ENCODE measurements at places on chromosomes 12 and 14. TPM values are rescaled to one million over a fixed set of nuclear protein-coding genes. Genes with fewer than 3 reads are reported as not detected.

Gene FOXN4
- total RNA-seq, result not detected

- H3K4me3 ChIP-seq, result no peak overlapping the region
- no peaks in the 10 kb centered on the region for H3K27me3 ChIP-seq
- no peak overlapping the region for H3K27ac ChIP-seq
These were observed 159.8 kb downstream of the KITLG start for GRCh38 chr12:88420457-88420856.

DNA sequence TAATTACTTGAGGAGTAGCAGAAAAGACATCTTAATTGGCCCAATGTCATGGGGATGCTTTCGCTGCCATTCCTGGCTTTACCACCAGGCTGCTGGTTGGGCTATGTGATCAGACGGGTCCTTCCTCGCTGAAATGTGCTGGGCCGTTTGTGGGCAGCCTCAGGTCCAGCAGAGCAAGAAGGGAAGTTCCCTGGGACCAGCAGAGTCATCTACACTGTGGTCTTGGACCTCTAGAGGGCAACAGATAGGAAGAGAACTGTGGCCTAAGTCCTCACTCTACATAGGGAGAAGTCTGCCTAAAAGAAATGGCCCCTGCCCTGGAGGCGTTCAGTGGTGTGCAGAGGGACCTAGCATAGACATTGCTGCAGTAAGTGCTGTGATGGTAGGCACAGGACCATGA is 10.9 kb downstream of the EVL start:
- H3K27me3 ChIP-seq, result no peaks in the 10 kb centered on the region
- H3K27ac ChIP-seq, result no peak overlapping the region
- no peak overlapping the region for H3K4me3 ChIP-seq
- H3K4me1 ChIP-seq, result peaks cover 10% of the 10 kb centered on the region
- no peak for DNase-seq

Gene RTN1
- 1.8 TPM for total RNA-seq

- peaks cover 64% of the 10 kb centered on the region for H3K4me1 ChIP-seq
- no peak overlapping the region for H3K27ac ChIP-seq
- no peak overlapping the region for H3K4me3 ChIP-seq
- H3K27me3 ChIP-seq, result no peaks in the 10 kb centered on the region
These were observed 3.9 kb upstream of the ESYT1 start for GRCh38 chr12:56124133-56124532.

GRCh38 chr14:69260861-69261564 is 1.1 kb downstream of the GALNT16 start:
- DNase-seq, result no peak
- H3K36me3 ChIP-seq, result no peaks in the 10 kb centered on the region
- H3K27ac ChIP-seq, result no peak overlapping the region
- peak overlapping the region; percentile 50 for H3K4me3 ChIP-seq
- peaks cover 10% of the 10 kb centered on the region for H3K4me1 ChIP-seq

GRCh38 chr12:68761901-68762630 is 16.1 kb downstream of the SLC35E3 start:
- H3K27me3 ChIP-seq, result no peaks in the 10 kb centered on the region
- no peak for DNase-seq
- no peak overlapping the region for H3K4me3 ChIP-seq
- H3K27ac ChIP-seq, result no peak overlapping the region

DNA sequence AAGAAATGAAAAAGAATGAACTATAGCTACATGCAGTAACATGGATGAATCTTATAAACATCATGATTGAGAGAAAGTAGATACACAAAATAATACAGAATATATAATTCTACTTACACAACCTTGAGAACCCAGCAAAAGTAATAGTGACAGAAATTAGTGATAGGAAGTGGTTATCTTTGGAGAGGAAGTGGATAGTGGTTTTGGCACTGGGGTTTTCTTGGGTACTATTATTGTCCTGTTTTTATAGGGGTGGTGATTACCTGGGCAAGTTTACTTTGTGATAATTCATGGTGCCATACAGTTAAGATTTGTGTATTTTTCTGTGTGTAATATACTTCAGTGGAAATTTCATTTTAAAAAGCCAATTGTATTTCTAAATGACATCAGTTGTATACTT is 352.7 kb downstream of the AEBP2 start:
- no peak for DNase-seq
- H3K4me1 ChIP-seq, result no peaks in the 10 kb centered on the region
- no peak overlapping the region for H3K27ac ChIP-seq
- H3K36me3 ChIP-seq, result no peaks in the 10 kb centered on the region
- no peak overlapping the region for H3K4me3 ChIP-seq

DNA sequence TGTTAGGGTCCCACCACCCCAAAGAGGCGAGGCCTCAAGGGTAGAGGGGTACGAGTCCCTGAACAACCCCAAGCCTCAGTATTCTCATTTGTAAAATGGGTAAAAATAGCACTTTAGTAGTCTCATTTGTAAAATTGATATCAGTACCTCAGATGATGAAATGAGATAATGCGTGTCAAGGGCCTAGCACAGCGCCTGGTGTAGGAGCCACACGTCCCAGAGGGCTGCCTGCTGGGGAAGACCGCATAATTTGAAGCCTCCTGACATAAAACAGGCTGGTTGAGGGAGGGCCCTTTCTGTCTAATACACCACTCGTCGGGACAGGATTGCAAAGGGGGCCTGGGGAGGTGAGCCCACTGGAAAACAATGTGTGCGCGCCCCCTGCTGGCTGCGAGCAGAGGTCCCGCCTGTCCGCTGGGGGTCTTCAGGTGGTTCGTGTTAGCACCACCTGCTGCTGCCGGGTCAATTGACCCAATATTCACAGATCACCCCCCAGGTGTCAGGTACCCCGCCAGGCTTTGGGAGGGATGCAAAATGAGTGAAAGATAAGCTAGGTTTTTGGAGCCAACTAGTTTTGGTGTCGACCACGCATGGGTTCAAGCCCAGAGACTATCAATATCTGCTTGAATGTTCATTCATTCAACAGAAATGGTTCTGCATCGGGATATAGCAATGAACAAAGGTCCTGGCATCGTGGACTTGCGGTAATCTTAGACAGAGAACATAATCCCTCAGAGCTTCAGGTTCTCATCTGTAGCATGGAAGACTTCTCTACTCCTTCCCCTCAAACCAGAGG is 24.7 kb upstream of the IRF2BPL start:
- no peaks in the 10 kb centered on the region for H3K36me3 ChIP-seq
- no peak overlapping the region for H3K4me3 ChIP-seq
- peaks cover 15% of the 10 kb centered on the region for H3K4me1 ChIP-seq

DNA sequence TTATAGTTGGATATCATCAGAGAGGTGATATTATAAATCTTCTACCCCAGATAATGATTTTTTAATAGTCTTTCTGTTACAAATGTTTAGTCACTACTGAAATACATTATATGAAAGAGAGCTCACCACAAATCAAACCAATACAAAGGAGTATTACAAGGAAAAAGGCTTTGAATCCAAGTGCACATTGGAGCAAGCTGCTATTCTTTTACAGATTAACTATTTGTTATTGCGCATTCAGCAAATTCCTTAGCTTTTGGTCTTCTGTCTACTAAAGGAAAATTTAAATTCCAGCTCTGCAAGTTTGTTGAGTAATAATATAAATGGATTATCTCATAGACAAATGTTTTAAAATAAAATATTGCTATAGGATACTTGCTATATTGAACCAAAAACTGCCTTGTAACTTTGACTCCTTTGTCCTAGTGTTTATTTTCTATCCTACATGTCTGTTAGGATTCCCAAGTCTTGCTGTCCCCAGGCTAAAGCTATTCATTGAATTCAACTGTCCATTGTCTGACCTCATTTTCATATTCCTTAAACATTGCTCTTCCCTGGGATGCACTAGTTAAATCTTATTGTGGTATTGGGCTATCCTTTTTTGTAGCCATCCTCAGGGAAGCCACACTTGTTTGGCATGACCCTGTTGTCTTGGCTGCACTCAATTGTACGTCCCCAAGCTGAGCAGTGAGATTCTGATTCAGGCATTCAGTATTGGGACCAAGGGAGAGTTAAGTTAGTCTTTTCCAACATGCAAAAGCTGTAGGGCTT is 41.5 kb downstream of the PDE3A start:
- no peak overlapping the region for H3K4me3 ChIP-seq
- no peak for DNase-seq
- no peaks in the 10 kb centered on the region for H3K27me3 ChIP-seq
- H3K4me1 ChIP-seq, result no peaks in the 10 kb centered on the region
- no peaks in the 10 kb centered on the region for H3K36me3 ChIP-seq

Gene PTGES3
- total RNA-seq, result 87.2 TPM

GRCh38 chr12:94374124-94374523 is 85.5 kb downstream of the CEP83 start:
- H3K27me3 ChIP-seq, result no peaks in the 10 kb centered on the region
- no peaks in the 10 kb centered on the region for H3K36me3 ChIP-seq
- no peak overlapping the region for H3K4me3 ChIP-seq
- no peaks in the 10 kb centered on the region for H3K4me1 ChIP-seq
- H3K27ac ChIP-seq, result no peak overlapping the region

DNA sequence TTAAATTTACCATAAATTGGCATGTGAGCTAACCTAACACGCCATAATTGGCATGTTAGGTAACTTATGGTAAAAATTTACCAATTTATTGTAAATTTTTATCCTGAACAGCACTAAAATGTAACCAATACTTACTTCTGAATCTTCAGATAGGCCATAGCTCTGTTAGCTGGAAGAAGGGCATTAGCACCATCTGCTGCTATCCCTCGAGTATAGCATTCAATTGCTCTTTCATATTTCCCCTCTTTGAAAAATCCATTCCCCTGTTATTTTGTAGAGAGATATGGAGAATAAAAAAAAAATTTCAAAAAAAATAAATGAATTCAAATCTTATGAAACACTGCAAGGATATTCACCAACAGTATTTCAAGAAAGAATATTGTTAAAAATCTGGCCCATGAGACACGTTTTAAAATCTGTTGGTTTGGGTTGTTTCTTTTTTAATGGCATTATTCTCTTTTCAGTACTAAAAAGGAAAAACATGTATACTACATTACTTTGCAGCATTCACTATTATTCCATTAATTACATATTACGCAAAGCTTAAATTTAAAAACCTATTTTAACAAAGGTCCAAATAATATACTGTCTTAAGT is 19.1 kb downstream of the RPAP3 start:
- H3K4me1 ChIP-seq, result no peaks in the 10 kb centered on the region
- H3K27me3 ChIP-seq, result no peaks in the 10 kb centered on the region
- H3K36me3 ChIP-seq, result peaks cover 5% of the 10 kb centered on the region
- H3K4me3 ChIP-seq, result no peak overlapping the region
- no peak for DNase-seq

- H3K27me3 ChIP-seq, result no peaks in the 10 kb centered on the region
- no peak for DNase-seq
- H3K27ac ChIP-seq, result no peak overlapping the region
- H3K36me3 ChIP-seq, result no peaks in the 10 kb centered on the region
- no peaks in the 10 kb centered on the region for H3K4me1 ChIP-seq
These were observed 38.6 kb upstream of the ACSM4 start for GRCh38 chr12:7265251-7265650.

DNA sequence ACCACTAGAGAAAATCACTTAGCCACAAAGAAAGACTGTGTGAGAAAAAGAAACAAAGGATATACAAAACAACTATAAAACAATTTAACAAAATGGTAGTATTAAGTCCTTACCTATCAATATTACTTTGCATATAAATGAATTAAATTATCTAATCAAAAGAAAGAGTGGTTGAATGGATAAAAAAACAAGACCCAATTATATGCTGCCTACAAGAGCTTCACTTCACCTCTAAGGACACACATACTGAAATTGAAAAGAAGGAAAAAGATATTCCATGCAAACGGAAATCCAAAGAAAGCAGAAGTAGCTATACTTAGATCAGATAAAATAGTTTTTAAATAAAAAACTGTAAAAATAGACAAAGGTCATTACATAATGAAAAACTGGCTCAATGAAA is 134.9 kb upstream of the CCDC196 start:
- H3K36me3 ChIP-seq, result no peaks in the 10 kb centered on the region
- DNase-seq, result no peak
- H3K4me3 ChIP-seq, result no peak overlapping the region
- H3K27ac ChIP-seq, result no peak overlapping the region
- no peaks in the 10 kb centered on the region for H3K27me3 ChIP-seq
- no peaks in the 10 kb centered on the region for H3K4me1 ChIP-seq

Gene SLC16A7
- 14.8 TPM for total RNA-seq

Gene GLS2
- total RNA-seq, result 53.8 TPM

Gene RIC8B
- 5.6 TPM for total RNA-seq

GRCh38 chr12:20127413-20127812 is 240.9 kb upstream of the PDE3A start:
- no peak overlapping the region for H3K27ac ChIP-seq
- no peak for DNase-seq
- no peaks in the 10 kb centered on the region for H3K27me3 ChIP-seq
- H3K4me1 ChIP-seq, result no peaks in the 10 kb centered on the region
- no peak overlapping the region for H3K4me3 ChIP-seq

DNA sequence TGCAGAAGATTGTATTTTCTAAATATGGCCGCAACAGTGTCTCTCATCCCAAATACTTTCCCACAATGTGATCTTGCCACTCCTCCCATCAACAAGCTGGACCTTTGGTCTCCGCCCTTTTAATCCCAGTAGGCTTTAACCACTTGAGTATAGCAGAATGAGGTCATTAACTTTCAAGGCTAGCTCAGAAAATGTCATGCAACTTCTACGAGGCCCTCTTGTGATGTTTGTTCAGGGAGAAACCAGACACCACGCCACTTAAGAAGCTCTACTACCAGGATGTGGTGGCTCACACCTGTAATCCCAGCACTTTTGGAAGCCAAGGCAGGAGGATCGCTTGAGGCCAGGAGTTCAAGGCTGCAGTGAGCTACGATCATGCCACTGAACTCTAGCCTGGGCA is 20.1 kb upstream of the OR6J1 start:
- no peaks in the 10 kb centered on the region for H3K36me3 ChIP-seq
- no peak overlapping the region for H3K27ac ChIP-seq
- H3K4me1 ChIP-seq, result no peaks in the 10 kb centered on the region
- no peak overlapping the region for H3K4me3 ChIP-seq
- DNase-seq, result no peak

Gene PZP
- 18.7 TPM for total RNA-seq

GRCh38 chr12:103881261-103881660 is 40.2 kb upstream of the NT5DC3 start:
- no peak overlapping the region for H3K27ac ChIP-seq
- no peak overlapping the region for H3K4me3 ChIP-seq
- H3K36me3 ChIP-seq, result no peaks in the 10 kb centered on the region
- no peak for DNase-seq
- no peaks in the 10 kb centered on the region for H3K4me1 ChIP-seq

Gene SLC39A2
- total RNA-seq, result not detected

DNA sequence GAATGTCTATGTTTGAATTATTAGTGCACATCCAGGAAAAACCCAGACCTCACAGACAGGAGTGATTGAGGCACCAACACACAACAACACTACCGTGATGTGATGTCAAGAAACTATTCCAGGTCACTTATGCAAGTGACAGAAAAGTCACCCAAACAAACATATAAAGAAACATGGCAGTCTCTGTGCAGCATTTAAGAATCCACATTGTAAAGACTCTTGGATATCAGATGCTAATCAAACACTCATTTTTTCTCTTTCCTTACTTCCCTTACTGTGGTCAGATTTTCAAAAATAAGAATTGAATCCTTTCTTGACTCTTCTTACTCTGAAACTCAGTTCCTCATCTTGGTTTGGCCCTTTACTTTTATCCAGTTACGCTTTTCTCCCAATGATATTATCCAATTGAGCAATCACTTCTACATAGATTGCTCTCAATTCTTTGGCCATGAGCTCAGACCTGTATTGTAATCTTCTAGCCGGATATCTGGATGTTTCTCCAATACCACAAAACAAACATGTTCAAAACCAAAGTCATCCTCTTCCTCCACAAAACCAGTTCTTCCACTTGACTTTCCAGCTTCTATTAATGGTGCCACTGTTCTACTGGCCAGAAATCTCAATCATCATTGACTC is 115.4 kb downstream of the DUSP6 start:
- H3K36me3 ChIP-seq, result no peaks in the 10 kb centered on the region
- no peaks in the 10 kb centered on the region for H3K4me1 ChIP-seq
- no peak for DNase-seq
- H3K27me3 ChIP-seq, result no peaks in the 10 kb centered on the region
- H3K4me3 ChIP-seq, result no peak overlapping the region
- H3K27ac ChIP-seq, result no peak overlapping the region
